ENCODE measurements at places on chromosomes 1 and 21.
A peak's percentile ranks its signal among the peaks of the same experiment; 100 is the strongest.

DNA sequence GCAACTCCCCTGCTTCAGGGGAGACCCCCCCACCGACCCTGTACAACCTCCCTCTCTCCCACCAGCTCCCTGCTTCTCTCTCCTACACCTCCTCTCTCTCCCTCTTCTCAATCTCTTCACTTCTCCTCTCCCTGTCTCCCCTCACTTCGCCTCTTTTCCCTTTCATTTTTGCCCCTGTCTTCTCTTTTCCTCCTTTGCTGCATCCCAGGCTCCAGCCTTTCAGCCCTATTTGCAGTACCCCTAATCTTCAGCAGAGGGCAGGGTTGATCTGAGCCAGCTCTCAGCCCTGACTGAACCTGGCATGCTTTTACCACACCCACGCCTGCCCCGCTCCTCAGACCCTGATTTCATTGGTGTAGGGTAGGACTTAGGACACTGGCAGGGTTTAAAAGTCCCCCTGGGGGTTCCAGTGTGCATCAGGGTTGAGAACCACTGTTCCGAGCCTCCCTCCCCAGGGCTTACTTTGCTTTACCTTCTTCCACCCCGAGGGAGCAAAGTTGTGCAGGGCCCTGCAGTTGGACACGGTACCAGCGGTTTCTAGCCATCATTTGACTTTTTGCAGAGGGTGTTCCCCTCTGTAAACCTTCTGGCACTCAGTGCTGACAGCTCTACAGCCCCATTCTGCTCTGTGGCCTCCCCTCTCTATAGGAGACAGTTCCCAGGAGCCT, 67.3 kb upstream of the CNTN2 start:
- DNase-seq: peak; percentile 76

- DNase-seq: no peak
Observed at GRCh38 chr1:25577134-25577920, 33.9 kb downstream of the LDLRAP1 start.

DNA sequence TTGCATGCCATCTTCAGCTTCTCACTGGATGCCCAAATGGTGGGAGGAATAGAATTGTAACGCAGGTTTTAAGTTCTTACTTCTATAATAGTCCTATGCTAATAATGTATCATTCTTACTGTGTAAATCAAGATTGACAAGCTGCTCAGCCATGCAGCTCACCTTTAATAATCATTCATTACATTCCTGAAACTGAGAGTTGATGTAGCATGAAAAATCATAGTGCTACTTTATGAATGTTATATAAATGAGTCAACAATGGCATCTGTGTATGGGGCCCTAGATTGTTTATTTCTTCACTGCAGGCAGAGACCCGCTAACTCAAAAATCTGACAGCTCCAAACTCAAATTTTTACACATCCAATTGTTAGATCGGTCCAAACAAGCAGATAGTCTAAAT, 34.4 kb downstream of the FH start:
- no peak for DNase-seq

GRCh38 chr1:158028969-158029368, 35.5 kb downstream of the KIRREL1 start:
- DNase-seq: no peak

DNA sequence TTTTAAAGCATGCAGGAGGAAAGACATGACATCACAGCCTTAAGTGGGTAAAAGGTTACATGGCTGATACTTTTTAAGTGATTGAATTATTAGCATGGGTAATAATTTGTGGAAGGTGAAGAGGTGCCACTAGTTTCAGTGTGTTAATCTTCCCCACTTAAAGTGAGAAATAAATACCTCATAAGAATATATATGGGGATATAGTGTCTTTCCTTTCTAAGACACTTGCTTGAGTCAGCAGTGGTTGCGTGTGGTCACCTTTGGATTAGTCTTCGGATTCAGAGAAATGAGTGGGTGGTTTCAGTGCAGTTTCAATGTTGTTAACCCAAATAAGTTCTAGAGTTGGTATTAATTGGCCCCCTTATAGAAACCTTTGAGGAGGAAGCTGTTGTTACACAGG, 94.1 kb downstream of the ADGRL2 start:
- no peak for DNase-seq

DNA sequence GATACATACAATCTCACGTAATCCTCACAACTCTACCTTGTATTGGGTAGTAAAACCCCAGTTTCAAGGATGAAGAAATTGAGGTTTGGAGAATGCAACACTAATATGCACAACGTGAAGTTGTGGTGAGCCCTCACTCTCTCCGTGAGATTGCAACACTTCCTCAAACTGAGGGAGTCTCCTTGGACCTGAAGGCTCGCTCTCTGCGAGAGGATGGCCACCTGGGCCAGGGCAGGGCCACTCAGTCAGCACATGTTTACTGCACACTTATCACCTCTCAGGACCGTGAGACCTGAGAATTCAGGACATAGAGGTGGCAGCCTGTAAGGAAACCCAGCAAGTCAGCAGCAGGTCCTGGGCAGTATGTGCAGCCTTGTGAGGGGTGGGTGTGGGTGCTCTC, 8.7 kb downstream of the SH3BP5L start:
- peak; percentile 55 for DNase-seq

DNA sequence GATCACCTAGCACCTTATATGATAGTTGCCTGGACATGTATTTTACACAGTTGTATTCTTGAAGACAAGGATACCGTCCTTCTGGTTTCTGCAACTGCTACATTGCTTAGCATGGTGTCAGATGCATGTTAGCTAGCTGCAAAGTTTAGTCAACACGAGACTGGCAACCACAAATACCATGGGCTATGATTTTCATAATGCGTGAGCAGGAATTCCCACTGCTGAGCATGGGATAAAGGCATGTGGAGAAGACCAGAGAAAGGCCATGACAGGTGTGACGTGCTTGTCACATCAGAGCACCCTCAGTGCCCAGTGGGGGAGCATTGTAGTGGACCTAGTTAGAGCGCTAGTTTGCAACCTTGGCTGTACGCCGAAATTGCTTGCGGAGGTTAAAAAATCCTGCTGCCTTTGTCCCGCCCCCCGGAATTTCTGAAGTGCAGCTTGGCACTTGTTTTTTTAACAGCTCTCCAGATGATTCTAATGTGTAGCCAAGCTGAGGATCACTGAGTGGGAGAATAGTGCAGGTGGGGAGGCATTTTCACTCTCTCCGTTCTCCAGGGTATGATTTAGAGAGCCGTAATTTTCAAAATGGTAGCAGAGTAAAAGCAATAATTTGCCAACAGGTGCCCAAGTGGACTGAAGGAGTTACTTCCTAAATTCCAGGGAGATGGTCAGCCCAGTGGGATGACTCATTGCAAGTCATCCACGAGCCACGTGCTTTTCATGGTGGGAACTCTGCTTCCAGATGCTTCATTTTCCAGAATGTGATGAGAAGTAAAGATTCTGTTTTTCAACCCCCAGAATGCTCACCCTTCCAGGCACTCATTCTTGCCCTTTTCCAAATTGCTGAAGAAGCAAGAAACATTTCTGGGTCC, 81.0 kb downstream of the CNIH3 start:
- no peak for DNase-seq

DNA sequence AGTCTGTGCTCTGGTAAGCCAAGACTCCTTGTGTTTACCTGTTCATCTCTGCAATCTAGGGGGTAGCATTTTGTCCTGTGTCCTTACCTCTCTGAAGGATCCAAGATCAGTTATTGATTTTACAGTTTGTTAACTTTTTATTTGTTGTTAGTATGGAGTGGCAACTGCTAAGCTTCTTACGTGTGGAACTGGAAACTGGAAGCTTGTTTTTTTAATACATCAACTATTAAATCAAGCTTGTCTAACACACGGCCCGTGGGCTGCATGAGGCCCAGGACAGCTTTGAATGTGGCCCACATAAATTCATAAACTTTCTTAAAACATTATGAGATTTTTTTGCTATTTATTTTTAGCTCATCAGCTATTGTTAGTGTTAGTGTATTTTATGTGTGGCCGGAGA, 29.2 kb upstream of the MPC2 start:
- DNase-seq: no peak

- no peak for DNase-seq
Observed at GRCh38 chr1:185670187-185670627, 64.0 kb upstream of the HMCN1 start.
